ENCODE measurements at places on chromosomes 7 and 10.

- no peak for DNase-seq
Observed at GRCh38 chr7:106281127-106281526, 3.7 kb downstream of the NAMPT start.

- DNase-seq, result no peak
Observed at GRCh38 chr7:5345171-5345570, 62.4 kb downstream of the SLC29A4 start.

- DNase-seq, result no peak
Observed at GRCh38 chr10:49622426-49623425, 8.9 kb downstream of the CHAT start.

- DNase-seq, result no peak
Observed at GRCh38 chr10:7045891-7046599, 364.8 kb downstream of the SFMBT2 start.

- DNase-seq, result peak; percentile 14
Observed at GRCh38 chr7:98133181-98133580, 26.5 kb downstream of the LMTK2 start.

GRCh38 chr10:72889391-72889831 is 4.1 kb upstream of the OIT3 start:
- DNase-seq, result no peak

DNA sequence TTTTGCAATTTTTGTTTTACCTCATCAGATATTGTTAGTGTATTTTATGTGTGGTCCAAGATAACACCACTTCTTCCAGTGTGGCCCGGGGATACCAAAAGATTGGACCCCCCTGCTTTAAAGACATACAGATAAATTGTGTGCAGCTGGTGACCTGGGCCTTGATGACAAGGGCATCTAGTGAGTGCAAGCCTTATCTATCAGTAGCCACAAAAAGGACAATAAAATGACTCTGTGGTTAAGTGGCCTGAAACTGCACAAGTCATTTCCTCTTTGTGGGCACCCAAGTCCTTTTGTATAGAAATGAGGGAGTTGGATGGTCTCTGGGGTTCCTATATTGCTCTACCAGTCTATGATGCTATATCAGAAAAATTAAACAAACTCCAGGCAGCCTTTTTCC is 98.1 kb downstream of the PARD3 start:
- no peak for DNase-seq

DNA sequence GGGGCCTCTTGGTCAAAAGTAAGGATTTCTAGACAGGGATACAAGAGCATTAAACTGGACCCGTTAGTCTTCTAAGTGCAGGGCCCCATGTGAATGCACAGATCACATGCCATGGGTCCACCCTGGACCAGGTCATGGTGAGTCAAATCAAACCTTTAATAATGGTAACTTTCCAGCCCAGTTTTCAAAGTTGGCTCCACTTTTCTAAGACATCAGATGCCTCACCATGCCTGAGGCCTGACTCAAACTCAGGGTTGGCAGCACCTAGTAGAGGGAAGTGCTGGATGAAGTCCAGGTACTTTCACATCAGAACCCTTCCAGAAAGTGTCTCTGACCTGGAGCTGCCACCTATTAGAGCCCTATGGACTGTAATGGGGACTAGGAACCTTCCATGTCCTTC is 9.7 kb upstream of the SMIM30 start:
- no peak for DNase-seq

DNA sequence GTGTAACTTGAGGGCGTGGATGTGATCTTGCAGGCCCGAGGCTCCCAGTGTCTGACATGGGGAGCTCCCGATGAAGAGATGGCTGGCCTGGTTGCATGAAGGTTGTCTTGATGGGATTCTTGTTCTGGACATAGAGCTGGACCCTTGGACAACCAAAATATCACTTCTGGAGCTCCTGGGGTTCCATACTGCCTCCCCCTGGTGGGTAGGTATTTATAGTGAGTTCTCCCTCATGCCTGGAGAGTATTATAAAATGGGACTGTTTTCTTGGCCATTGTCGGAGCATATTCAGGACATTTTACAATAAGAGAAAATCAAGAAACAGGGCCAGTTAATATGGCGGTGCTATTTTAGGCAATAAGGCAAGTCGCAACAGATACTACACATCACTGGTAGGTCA is 32.6 kb upstream of the GIMAP8 start:
- no peak for DNase-seq

DNA sequence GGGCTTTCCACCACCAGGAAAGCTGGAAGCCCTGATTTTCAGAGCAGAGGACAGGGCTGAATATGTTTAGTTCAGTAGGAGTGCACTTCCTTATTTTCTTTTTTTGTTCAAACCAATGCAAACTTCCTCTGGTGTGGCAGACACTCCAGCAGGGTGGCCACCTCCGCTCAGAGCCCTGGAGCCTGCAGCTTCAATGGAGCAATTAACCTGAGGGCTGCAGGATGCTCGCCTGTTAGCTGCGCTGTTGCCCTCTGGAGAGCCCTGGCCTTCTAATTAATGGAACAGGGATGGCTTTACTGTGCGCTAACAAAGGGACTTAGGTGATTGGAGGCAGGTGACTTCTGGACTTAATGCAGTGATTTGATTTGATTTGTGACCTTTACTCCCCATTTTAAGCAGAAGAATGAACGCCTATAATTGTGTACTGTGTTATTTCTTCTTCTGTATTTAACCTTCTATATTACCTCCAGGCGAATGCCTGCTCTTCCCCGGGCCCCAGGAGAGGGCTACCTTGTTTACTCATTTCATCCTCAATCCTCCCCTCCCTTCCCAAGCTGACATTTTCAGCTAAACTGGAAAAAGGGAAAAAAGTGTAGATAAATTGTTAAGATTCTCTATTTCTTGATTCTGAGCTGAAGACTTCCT is 123.0 kb upstream of the CTBP2 start:
- DNase-seq, result peak; percentile 14

- no peak for DNase-seq
Observed at GRCh38 chr10:75243426-75243825, 7.7 kb upstream of the COMTD1 start.

DNA sequence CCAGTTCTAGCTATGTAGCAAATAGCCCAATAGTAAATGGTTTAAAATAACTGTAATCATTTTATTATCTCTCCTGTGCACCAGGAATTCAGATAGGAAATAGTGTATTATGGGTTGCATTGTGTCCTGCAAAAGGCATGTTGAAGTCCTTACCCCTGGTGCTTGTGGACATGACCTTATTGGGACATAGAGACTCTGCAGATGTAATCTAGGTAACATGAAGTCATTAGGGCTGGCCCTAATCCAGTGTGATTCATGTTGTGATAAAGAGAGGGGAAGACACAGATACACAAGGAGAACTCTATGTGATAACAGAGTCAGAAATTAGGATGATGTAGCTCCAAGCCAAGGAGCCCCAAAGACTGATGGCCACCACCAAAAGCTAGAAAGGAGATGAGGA is 462.8 kb downstream of the GALNT17 start:
- no peak for DNase-seq

DNA sequence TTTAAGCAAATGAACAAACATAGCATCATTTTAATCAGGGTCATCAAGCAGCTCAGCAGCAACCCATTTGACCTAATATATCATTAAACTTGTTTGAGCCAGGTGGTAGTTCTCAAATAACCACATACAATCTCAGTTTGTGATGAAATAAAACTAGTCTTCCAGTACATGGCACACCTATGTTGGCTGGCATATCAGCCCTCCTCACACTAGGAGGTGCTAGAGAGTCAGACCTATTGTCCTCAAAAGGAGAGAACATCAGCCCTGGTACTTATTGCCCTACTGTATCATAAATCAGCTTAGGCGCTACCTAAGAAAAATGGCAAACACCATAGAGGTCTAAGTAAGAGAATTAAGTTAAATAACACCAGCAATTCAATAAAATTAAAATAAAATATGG is 81.7 kb downstream of the CABCOCO1 start:
- no peak for DNase-seq

- DNase-seq, result no peak
Observed at GRCh38 chr7:15555381-15555859, 6.4 kb downstream of the AGMO start.

DNA sequence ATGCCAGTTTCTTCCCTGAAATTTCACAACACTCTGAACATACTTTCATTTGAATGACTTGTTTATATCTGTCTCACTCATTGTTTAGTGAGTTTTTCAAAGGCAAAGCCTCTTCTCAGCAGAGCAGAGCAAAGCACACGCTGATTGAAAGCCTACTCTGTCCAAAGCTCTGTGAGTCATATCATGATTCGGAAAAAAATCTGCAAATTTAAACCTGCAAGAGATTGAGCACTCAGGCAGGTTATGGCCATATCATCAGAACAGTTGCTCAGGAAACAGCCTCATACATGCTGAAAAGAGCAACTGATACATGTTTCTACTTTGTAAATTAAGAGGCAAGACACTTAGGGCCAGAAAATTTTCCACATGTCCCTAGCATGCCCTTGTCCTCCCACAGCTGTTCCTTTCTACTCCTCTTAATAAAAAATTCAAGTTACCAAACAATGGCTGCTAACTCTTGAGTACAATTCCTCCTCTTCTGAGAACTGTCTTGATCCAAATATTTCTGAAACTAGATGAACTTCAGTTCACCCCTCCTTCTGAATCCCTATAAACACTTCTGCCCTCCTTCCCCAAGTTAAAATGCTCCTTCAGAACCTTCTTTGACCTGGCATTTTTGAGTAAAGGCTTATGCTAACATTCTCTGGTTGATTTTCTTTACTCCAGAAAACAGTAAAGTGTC is 140.6 kb upstream of the HPS1 start:
- no peak for DNase-seq

GRCh38 chr7:105298439-105298894 is 90.3 kb downstream of the SRPK2 start:
- DNase-seq, result no peak

DNA sequence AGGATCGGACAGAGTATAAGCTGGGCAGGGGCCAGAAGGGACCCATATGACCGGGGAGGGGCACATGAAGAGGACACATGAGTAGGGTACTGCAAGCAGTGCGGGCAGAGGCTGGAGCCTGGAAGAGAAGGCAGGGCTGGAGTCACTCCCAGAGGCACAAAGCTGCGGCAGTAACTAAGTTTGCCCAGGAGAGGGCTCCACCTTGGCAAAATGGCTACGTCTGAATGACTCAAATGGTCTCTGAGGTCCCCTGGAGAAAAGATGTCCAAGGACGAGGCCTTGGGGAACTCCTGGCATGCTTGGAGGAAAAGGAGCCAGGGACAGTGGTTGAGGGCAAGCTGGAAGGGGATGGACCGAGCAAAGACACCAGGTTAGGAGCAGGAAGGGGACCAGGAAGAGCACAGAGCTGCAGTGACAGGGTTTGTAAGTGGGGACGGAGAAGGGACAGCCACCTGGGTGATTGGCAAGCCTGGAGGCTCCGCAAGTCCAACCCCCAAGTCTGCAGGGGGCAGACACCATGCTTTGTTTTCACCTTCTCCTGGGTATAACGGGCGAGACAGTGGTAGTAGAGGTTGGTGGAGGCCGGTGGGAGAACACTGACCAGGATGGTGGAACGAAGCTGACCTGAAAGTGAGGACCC is 43.1 kb upstream of the LBX1 start:
- peak; percentile 54 for DNase-seq

DNA sequence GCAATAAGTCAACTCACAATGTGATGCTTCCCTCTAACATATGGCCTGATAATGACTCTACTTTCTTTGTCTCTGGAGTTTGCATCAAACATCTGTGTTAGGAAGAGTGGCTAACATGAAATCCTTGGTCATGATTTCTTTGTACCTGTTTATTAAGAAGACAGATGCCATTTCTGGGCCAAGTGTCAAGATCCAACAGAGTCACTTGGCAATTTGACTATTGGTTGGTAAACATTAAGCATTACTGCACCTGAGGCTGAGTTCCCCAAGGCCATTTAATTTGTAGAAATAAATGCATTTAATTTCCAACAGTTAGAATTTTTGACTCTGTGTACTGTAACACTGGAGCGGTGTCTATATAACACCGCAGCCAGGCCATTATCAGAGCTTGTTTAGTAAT is 403.7 kb downstream of the GALNT17 start:
- no peak for DNase-seq

DNA sequence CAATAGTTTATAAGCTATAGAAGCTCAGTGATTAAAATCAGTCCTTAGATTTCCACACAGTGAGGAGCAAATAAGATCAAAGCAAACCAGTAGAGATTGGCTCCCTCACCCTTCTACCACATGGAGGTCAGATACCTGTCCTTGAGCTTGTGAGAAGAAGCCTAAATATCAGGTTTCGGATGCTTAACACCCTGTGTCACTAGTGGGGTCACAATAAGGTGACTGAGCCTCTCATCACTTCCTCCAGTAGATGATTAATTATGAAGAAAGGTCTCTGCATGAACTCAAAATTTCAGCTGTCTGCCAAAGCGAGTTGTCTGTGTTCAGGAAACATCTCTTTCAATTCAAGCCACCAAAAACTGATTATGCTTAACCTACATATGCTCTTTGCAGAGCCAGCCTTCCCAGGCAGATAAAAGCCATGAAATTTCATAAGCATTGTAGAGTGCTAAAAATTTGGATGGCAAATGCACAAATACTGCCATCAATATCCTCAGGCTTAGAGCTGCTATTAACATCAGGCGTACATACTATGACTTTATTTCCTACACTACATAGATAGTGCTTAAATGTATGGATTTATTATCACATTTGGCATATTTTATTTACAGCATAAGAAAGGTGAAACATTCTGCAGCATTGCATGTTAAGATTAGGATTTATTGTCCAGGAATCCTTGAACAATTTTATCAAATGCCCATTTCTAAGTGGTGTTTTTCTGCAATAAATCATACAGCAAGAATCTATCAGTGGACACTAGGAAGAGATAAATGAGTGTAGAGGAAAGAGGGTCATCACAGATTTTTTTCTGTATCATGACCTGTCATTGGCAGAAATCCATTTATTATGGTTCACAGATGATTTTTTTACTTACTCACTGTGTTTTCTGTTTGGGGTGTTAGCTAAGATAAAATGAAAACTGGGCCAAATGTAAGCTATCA is 285.1 kb upstream of the SP8 start:
- DNase-seq, result no peak

- no peak for DNase-seq
Observed at GRCh38 chr7:43954524-43955228, 28.4 kb downstream of the UBE2D4 start.

DNA sequence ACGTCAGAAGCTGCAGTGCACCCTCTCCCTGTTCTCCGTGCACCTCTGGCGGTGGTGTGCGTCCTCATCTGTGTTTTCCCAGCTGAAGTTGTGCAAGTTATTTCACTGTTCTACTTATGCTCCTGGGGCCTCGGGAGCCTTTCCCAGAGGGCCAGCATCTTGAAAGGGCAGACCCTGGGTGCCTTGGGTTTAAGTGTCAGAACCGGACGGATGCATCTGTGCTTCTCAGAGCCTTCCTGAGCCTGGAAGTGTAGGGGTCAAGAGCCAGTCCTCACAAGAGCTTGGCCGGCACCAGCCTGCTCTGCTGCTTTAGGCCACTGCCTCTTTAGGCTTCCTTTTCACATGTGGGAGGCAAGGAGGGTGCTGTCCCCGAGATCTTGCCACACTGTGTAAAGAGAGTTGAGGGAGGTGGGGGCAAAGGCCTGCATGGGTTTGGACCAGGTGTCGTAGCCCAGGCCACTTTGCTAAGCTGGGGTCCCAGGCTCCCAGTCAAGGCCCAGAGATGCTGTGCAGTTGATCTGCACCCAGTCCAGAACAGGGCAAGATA is 128.9 kb upstream of the NPS start:
- no peak for DNase-seq

Data from mucosa of gallbladder (tissue), 1 donor.